ENCODE measurements at places on chromosomes 5 and 9.

DNA sequence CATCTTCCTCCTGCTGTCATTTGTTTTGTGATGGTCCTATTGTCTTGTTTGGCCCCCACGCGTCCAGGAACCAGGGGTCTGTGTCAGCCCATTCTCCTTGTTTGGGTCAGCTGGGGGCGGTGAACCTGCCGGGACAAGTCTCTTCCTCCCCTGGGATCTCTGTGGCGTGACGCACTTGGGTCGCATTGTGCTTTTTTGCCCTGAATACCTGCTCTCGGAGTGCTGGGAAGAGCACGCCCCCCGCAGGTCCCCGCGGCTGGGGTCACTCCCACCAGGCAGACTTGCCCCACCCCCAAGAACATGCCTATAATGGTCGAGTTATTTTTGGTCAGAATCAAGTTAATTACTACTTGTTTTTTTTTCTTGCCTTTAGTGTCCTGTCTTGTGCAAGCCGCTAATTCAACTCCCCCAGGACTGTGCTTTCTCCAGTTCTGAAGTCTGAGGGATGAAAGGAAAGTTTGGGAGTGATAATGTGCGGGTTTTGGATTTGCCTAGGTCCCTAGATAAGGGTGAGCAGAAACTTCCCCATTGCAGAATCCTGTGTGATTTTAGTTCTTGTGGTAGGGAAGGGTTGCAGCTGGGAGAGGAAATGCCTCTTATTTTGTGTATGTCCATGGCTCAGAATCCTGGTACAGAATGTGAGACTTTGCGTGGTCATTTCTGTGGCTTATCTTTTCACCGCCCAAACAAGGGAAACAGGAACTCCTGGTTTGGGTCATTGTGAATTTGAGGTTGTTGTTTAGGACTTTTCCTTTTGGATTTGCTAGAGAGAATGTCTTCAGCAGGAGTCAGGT lies 789 bp downstream of the ACER2 start:
- peak; percentile 12 for DNase-seq

DNA sequence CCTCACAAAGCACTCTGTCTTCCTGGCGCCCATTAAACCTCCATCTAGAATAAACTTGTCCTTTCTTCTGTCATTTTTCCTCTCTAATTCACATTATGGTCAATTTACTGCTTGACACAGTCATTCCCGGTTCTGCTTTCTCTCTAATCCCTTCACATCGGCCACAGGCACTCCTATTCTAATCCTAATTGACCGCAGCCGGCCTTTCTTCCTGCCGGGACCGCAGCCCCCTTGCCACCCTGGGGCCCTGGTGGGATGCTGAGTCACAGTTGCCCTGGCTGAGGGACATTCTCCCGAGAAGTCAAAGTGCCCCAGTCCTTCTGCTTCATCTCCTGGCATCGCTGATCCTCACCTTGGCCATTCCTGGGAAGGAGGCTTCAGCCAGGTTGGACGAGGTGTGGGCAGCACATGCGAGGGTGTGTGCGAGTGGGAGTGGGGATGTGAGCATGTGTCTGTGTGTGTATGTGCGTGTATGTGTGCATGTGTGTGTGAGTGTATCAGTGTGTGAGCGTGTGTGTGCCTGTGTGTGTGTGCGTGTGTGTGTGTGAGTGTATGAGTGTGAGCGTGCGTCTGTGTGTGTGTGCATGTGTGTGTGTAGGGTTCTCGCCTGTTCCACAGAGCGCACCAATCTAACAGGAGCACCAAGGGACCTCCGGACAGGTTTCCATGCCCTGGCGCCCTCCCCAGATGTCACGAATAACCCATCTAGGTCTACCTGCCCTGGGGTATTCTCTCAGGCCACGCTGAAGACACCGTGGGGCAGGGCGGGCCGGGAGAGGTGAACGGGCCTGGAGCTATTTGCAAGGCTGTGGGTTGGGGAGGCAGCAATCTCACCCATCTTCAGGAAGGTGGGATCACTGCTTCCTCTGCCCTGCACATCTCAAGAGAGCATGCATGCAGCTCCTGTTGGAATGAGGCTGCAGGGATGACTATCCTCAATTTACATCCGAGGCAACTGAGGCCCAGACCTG lies 191.2 kb downstream of the PAX5 start:
- DNase-seq: no peak

DNA sequence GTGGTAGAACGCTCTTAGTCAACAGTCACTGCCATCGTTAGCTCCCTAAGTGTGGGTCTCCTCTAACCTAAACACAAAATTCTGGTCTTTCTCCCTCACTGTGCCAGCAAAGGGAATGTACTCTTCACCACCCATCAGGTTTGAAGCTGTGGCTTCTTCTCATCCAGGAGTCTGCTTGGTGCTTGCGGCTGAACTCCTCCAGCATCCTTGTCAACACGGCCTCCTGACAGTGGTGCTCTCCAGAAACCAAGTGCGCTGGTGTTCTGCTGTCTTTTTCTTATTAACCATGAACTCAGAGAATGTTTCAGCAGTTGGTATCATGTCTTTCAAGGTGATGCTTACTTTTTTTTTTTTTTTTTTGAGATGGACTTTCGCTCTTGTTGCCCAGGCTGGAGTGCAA lies 23.9 kb upstream of the LPCAT1 start:
- no peak for DNase-seq

DNA sequence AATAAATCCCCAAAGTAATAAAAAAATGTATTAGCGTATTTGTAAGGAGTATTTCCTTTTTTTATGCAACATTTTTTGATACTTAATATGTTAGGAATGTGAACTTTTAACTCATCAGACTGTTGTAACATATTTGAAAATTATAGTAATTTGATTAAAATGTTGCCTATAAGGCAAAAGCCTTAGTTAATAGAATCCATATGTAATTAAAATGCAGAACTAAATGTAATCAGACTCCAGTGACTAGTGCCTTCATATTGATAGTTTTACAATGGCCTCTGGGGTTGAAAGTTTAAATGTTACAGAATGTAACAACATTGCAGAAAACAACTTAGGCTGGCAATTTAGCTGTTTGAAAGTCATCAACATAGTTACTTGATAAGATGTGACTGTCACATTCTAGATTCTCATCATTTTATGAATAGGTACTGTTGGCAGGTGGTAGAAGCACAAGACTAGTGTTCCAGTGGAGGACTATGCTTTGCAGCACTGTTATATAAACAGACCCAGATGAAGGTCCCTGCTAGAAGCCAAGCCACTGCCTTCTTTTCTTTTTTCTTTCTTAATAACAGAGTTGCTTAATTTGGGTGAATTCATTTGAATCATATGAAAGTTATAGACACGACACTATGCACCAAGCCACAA lies 382.9 kb downstream of the CCDC171 start:
- no peak for DNase-seq
